Activated naive CD4-positive, alpha-beta T cell treated with Interleukin-2 at 50 U/mL for 16 hours (primary cell): ENCODE measurements at places on chromosomes 1 and 21.

DNA sequence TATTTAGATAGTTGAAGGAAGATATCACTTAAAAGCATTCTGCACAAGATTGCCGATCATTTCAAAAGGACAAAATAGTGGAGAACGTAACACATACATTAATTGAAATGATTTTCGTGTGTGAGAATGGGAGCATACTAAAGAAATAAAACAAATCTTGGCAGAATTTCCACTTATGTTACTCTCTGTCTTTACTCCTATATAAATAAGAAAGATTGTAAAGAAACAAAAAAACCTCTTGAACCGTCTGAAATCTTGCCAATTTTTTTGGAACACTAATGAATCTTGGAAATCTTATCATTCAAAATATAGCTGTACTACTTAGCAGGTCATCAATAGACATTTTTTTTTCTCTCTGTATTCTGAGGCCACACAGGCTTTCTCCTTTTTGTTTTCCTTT lies 528.8 kb upstream of the NCAM2 start:
- DNase-seq: no peak

- no peak for DNase-seq
Observed at GRCh38 chr1:2645776-2646175, 13.0 kb upstream of the MMEL1 start.

- no peak for DNase-seq
Observed at GRCh38 chr1:107359472-107360241, 218.8 kb downstream of the NTNG1 start.

DNA sequence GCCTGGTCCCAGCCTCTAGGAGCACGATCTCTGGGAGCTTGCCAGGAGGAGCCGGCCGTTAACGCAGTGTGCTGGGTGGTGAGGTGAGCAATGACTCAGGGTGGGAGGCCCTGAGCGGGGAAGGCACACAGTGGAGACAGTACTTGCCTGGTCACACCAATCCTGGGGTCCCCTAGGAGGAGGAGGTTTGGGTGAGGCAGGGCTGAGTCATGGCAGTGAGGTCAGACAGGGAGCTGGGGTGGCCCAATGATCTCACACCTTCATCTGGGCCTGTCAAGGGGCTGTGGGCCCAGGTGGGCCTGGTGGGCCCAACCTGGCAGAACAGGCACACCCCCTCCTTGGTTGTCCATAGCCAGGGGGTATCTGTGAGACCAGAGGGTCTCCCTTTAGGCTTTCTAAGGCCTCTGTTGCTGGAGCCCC lies 8.6 kb upstream of the EDN2 start:
- no peak for DNase-seq

GRCh38 chr1:209855623-209856022 lies 27.9 kb downstream of the UTP25 start:
- DNase-seq: no peak

DNA sequence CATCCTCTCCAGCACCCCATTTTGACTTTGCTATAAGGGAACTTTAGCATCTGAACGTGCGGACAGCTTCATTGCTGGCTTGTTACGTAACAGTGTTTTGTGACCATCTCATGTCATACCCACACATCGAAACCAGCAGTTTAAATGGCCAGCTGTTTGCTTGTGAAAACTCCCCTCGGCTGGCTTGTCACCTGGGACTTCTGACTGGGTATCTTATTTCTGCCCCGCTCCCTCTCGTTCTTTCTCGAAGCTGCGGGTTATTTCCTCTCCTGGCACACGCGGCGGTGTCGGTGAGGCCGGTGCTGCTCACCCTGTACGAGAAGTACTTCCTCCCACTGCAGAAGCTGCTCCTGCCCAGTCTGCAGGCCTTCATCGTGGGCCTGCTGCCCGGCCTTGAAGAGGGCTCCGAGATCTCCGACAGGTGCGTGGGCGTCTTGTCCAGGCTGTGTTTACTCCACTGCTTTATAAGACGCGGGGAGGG lies 43.5 kb downstream of the DOP1B start:
- DNase-seq: no peak

DNA sequence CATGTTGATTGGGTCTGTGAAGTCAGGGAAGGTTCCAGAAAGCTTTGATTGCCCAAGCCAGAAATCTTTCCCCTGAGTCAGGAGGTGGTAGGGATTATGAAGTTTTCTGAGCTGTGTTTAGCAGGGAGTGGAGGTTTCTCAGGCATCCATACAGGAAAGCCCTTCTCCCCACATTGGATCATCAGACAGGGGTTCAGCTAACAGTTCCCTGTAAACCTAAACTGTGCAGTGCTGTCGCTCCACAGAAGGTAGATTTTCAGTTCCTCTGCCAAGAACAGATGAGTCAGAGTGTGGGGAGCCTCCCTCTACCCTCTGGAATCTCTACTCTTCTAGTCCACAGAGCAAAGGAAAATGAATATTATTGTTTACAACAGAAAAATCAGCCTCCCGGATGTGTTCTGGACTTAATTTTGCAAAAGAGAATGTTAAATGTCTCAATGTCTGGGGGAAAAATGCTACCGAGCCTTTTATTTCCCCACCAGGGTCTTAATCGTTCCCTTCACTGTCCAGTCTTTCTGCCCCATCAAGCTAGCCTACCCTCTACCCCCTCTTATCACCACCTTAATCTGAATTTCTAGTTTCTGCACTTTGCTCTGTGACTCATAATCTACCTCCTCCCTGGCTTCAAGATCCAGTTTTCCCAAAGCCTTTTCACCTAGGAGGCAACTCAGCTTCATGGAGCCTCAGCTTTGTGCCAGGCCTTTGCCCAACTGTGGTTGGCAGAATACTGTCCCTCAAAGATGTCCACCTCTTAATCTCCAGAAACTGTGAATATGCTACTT lies 355.6 kb downstream of the PRDM2 start:
- DNase-seq: no peak

GRCh38 chr1:76876655-76877395 lies 9.5 kb downstream of the ST6GALNAC5 start:
- no peak for DNase-seq

GRCh38 chr1:162678439-162678838 lies 46.2 kb downstream of the DDR2 start:
- no peak for DNase-seq

- no peak for DNase-seq
Observed at GRCh38 chr1:73674945-73675561, 522.9 kb downstream of the LRRIQ3 start.

GRCh38 chr1:27863538-27863915 lies 8.8 kb upstream of the THEMIS2 start:
- DNase-seq: no peak

GRCh38 chr1:245588116-245588639 lies 433.4 kb downstream of the KIF26B start:
- no peak for DNase-seq

DNA sequence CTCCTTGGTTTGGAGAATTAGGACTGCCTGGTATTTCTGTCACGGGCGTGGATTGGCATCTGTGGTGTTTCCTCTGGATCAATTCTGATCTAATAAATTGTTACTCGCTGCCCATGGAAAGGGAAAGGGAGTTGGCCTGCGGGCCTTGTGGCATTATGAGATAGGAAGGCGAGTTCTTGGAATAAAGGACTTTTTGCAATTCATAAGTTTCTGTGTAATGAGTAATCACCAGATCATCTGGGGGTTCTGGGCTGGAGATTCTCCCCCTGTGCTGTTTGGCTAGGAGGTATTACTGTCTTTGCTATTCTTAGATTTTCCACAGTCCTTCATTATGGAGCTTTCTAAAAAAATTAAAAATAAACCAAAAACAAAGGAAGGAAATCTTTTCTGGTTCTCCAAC lies 315.9 kb downstream of the CAMTA1 start:
- DNase-seq: no peak

DNA sequence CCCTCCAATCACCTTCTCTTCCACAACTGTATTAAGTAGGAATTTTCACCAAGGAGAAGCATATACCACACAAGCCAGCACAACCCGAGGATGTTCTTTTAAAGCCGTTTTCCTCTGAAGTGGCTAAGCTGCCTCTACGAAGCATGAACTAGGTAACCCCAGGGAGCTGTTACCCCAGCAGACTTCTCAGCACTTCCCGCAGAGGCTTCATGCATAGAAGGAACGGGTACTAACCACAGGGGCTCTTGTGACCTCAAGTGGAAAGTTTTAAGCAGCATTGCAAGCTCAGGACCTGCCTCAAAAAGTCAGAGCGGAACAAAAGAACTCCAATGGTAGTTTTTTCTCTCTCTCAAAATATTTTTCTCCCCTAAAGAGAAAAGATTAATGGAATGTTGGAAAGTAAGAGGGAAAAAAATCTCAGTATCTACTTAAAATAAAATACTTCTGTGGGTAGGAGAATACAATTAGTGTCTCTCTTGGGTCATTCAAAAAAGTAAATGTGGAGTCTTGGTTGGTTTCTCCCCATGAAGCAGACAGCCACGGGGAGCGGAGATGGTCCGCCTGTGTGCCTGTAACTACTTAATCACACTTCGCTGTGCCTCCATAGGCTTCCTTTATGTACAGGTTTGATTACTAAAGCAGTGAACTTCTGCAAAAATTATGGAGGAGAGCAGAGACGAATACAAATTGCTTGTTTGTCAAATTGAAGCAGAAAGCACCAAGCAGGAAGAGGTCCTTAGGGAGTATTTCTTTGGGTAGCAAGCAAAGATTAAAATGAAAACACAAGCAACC lies 40.9 kb downstream of the STX6 start:
- no peak for DNase-seq

GRCh38 chr21:41651830-41652229 lies 115.0 kb downstream of the RIPK4 start:
- no peak for DNase-seq

GRCh38 chr1:184242507-184242943 lies 144.3 kb upstream of the C1orf21 start:
- no peak for DNase-seq

GRCh38 chr1:184588701-184589100 lies 166.0 kb downstream of the EDEM3 start:
- DNase-seq: no peak

GRCh38 chr1:16420424-16421118 lies 16.7 kb downstream of the SPATA21 start:
- DNase-seq: peak; percentile 73

- DNase-seq: no peak
Observed at GRCh38 chr1:82388679-82389078, 587.9 kb downstream of the ADGRL2 start.

DNA sequence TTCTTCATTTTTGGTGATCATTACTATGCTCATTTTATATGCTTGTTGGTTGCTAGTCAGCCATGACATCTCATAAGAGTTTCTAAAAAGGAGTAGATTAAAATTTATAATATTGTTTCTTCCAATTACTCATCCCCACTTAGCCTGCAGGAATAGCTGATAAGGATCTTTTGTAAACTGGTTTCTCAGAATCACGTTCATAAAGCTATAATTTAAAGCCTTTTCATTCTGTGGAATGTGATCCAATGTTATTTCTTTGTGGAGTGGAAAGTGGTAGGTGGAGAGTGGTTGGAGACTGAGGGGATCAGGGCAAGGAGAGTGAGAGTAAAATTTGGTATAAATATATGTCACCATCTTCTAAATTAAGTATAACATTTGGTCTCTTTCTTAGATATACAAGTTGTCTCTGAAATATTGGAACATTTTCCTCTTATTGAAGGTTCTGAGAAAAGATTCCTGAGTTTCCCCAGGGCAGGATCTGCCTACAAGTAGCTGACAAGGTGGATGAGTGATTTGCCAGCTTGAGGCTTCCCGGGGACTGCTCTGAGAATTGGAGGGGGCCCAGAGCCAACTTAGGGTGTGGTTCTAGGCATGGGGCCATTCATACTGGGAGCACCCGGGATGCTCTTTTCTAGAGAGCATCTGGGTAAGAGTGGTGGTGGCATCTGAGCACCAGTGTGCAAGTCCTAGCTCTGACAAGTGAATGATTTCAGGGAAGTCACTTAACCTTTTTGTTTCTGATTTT lies 116.4 kb downstream of the TBX19 start:
- DNase-seq: no peak

- DNase-seq: no peak
Observed at GRCh38 chr1:157411769-157412168, 140.5 kb downstream of the FCRL5 start.

DNA sequence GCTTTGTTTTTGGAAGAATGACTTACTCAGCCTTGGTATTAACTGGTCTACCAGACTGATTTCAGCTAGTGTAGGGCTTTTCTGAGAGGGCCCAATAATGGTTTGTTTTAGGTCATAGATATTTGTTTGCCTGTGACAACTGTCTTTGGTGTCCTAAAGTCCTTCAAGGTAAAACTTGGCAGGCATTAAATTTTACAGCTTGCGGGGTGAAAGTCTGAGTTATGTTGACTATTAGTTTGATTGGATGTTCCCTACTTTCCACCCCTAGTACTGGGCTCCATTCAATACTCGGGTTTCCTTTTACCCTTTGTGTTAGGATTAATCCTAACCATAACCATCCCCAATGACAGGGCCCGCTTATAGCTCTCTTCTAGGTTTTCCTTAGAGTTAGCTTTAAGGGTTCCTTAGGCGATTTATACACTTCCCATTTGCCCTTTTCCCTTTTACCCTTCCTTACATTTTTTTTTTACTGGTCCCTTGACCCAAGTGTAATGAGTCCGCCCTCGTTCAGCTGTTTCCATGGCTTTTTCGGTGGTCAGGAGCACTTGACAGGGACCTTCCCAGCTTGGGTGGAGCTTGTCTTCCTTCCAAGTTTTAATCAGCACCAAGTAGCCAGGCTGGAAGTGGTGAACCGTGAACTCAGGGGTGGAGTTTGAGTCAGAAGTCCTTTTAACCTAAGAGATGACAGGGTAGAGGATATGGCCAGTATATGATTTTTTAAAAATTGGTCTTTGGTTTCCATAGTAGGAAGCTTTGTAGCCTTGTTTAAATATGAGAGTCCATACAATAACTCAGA lies 28.5 kb upstream of the LCE5A start:
- no peak for DNase-seq

DNA sequence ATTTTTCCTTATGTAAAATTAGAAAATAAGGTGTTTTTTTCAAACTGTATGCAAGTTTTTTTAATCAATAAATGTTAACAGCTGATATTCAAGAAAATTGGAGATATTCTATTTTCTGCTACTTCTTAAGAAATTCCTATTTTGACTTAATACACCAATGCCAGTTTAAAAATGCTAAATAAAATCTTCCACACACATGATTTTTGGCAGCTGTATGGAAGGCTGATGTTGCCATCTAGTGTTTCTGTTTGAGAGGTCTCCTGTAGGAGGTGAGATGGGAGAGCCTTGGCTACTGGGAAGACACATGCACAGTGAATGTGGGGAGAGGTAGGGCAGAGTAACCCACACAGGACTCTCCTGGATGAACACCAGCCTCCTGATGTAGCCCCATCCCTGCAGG lies 29.2 kb upstream of the OR2B11 start:
- peak; percentile 9 for DNase-seq

DNA sequence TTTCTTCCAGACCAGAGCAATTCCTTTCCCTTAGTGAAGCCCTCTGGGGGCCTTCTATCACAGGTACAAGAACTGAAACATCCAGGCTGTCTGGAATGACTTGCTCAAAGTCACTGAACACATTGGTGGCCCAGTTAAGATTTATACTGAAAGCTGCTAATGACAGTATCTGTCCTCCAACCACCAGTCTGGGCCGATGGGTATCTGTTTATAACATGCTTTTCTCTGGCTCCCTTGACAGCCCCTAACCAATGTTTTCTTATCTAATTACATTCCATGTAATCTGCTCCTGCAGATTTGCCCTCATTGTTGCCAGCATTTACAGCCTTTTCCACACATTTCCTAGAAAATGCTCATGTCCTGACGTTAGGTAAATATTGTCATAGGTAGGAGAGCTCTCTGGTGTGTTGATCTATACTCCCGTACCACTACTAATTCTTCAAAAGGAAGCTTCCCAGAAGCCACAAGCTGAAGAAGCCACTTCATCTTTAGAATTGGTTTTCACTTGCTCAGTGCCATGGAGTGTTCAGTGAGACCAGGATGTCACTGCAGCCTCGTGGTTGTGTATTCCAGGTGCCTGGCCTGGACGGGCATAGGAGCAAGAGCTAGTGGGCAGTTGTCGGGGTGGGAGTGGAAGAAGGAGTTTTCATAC lies 163.9 kb downstream of the TSEN15 start:
- DNase-seq: no peak
